ENCODE measurements at places on chromosomes 7 and 10. TPM values are rescaled to one million over a fixed set of nuclear protein-coding genes. Genes with fewer than 3 reads are reported as not detected.

- no peaks in the 10 kb centered on the region for H3K36me3 ChIP-seq
- H3K4me1 ChIP-seq: peaks cover 2% of the 10 kb centered on the region
- no peaks in the 10 kb centered on the region for H3K27me3 ChIP-seq
- H3K27ac ChIP-seq: no peak overlapping the region
- H3K4me3 ChIP-seq: no peak overlapping the region
These were observed 233.3 kb downstream of the LRRN3 start for GRCh38 chr7:111324228-111324627.

GRCh38 chr10:24916365-24916764, 36.0 kb downstream of the PRTFDC1 start:
- no peaks in the 10 kb centered on the region for H3K27me3 ChIP-seq
- DNase-seq: no peak
- peaks cover 9% of the 10 kb centered on the region for H3K4me1 ChIP-seq
- H3K4me3 ChIP-seq: no peak overlapping the region

GRCh38 chr10:78985973-78986818, 82.6 kb upstream of the ZMIZ1 start:
- H3K27me3 ChIP-seq: peaks cover 2% of the 10 kb centered on the region
- DNase-seq: no peak
- peaks cover 7% of the 10 kb centered on the region for H3K4me1 ChIP-seq

DNA sequence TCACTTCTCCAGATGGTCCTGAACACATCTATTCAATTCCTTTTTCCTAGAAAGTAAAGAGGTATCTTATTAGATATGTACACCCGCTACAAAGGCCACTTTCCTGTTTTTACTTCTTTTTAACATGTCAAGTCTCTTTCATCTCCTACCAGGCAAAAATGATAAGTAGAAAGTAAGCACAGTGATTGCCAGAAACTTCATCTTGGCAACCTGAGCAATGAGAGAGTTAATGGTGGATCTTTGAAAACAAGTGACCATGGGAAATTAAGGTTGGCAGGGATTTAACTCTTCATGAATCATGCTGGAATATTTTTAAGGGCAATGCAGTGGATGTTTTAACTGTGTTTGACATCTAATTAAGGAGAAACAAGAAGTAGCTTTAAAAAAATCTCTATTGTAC, 2.7 kb downstream of the SEMA3A start:
- peaks cover 25% of the 10 kb centered on the region for H3K4me1 ChIP-seq
- no peak overlapping the region for H3K27ac ChIP-seq
- peaks cover 4% of the 10 kb centered on the region for H3K27me3 ChIP-seq
- DNase-seq: no peak
- H3K4me3 ChIP-seq: peak overlapping the region; percentile 30
- H3K36me3 ChIP-seq: no peaks in the 10 kb centered on the region

GRCh38 chr7:66731986-66732385, 8.5 kb upstream of the RABGEF1 start:
- no peaks in the 10 kb centered on the region for H3K27me3 ChIP-seq
- no peak for DNase-seq
- no peak overlapping the region for H3K27ac ChIP-seq

DNA sequence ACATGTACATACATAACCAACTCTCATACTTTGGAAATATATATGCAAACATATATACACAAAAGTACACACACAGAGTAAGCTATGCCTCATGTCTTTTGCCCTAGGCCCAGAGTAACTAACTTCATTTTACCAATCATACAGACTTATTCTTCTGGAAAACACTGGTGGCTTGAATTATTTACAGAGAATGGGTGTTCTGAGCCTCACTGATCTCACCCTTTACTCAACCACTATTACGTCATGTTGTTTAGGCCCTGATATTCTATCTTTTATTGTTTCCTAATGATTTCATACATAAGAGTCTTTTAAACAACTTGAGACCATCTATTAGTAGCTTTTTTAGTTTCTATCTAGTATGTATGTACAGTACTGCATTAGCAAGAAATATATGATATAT, 43.0 kb downstream of the ANK3 start:
- H3K27me3 ChIP-seq: peaks cover 3% of the 10 kb centered on the region
- no peaks in the 10 kb centered on the region for H3K36me3 ChIP-seq
- no peak overlapping the region for H3K27ac ChIP-seq
- DNase-seq: no peak

GRCh38 chr7:149293338-149293737, 31.3 kb downstream of the ZNF783 start:
- no peak overlapping the region for H3K4me3 ChIP-seq
- DNase-seq: no peak
- H3K36me3 ChIP-seq: no peaks in the 10 kb centered on the region
- no peak overlapping the region for H3K27ac ChIP-seq
- H3K4me1 ChIP-seq: peaks cover 10% of the 10 kb centered on the region
- H3K27me3 ChIP-seq: no peaks in the 10 kb centered on the region

DNA sequence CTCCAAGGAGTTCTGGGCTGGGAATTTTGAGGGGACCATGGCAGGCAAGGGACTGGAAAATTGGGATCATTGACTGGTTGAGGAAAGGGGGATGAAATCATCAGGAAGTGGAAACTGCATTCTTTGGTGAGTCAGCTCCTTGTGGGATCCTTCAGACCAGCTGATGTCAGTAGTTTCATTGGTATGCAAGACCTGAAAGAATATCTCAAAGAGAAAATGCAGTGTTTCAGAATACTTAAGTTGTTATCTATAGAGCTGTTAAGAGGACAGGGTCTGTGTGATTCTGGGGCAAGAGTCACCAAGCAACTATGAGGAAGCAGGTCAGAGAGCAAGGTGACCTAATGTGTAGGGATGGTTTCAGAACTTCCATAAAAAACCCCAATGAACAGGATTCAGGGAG, 595.9 kb upstream of the AUTS2 start:
- no peaks in the 10 kb centered on the region for H3K36me3 ChIP-seq
- no peak overlapping the region for H3K4me3 ChIP-seq
- no peaks in the 10 kb centered on the region for H3K27me3 ChIP-seq
- DNase-seq: no peak

- H3K4me1 ChIP-seq: peaks cover 14% of the 10 kb centered on the region
- H3K36me3 ChIP-seq: peaks cover 46% of the 10 kb centered on the region
- no peak overlapping the region for H3K27ac ChIP-seq
- no peak for DNase-seq
- no peak overlapping the region for H3K4me3 ChIP-seq
- H3K27me3 ChIP-seq: no peaks in the 10 kb centered on the region
These were observed 79.3 kb downstream of the CNOT4 start for GRCh38 chr7:135430626-135431025.

- H3K36me3 ChIP-seq: no peaks in the 10 kb centered on the region
- H3K27ac ChIP-seq: no peak overlapping the region
- H3K4me1 ChIP-seq: peaks cover 6% of the 10 kb centered on the region
- H3K4me3 ChIP-seq: no peak overlapping the region
These were observed 431.6 kb upstream of the NPVF start for GRCh38 chr7:25659841-25660240.

Gene LRRC4
- not detected for total RNA-seq

Gene FOXI2
- total RNA-seq: not detected

Gene TMEM130
- total RNA-seq: not detected

Gene MINDY4
- 1.6 TPM for total RNA-seq

Gene FAM241B
- 8.0 TPM for total RNA-seq

Gene AZGP1
- total RNA-seq: not detected

Gene KIF5B
- 58.2 TPM for total RNA-seq

Gene SVIL
- total RNA-seq: 10.3 TPM

Gene SPDYE16
- 0.71 TPM for total RNA-seq

Gene HIF1AN
- total RNA-seq: 52.3 TPM

Gene LIPK
- not detected for total RNA-seq
